ENCODE measurements at places on chromosomes 1 and 21.

GRCh38 chr1:11383553-11384169 lies 95.3 kb upstream of the DISP3 start:
- DNase-seq = no peak

- no peak for DNase-seq
These were observed 15.2 kb downstream of the CASQ2 start for GRCh38 chr1:115753361-115753760.

DNA sequence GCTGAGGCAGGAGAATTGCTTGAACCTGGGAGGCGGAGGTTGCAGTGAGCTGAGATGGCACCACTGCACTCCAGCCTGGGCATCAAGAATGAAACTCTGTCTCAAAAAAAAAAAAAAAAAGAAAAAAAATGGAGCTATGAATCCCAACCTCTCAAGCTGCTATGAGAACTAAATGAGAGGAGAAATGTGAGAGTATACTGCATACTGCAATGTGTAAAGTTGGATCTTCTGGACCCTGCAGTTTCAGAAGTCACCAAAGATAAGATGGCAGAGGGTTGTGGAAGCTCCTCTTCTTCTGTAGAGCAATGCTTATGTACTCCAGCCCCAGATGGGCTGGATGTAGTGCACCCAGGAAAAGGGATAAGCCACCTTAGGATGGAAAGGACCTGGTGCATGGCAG lies 55.6 kb downstream of the PLXNA2 start:
- no peak for DNase-seq

DNA sequence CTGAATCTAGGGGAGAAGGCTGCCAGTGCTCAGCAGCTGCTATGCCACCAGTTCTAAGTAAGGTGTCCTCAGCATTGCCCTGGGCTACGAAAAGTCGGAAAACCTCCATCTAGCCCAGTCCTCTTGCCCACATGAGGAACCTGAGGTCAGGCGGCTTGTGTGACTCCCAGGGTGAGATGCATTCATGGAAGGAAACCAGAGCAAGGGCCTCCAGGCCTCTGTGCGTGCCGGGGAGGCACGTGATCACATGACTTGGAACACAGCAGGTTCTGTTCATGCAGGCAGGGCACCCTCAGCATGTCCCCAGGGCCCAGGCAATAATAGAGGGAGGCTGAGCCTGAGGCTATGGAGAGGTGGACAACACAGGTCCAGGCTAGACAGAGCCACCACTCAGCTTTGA lies 312.5 kb upstream of the DUSP10 start:
- DNase-seq = no peak

- DNase-seq = no peak
These were observed 130.0 kb upstream of the TNR start for GRCh38 chr1:175873290-175873935.

- no peak for DNase-seq
These were observed 9.7 kb downstream of the PLPP3 start for GRCh38 chr1:56569661-56570060.

DNA sequence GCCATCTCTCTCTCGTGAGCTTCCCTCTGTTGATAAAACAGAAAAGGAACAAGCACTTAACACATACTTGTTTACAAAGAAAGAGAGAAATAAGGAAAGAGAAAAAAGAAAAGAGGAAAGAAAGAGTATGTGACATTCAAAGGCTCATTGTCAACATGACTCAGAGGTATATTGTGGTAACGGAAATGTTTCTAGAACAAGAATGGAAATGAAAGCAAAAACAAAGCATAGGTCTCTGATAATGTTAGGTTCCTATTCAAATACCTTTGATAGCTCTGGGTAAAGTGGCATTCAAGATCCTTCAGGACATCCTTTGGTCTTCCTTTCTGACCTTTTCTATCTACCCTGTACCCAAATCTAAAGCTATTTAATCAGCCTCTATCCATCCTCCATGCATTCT lies 67.4 kb upstream of the DMRTA2 start:
- DNase-seq = no peak

- DNase-seq = no peak
These were observed 56.2 kb downstream of the RNF187 start for GRCh38 chr1:228543396-228543795.

DNA sequence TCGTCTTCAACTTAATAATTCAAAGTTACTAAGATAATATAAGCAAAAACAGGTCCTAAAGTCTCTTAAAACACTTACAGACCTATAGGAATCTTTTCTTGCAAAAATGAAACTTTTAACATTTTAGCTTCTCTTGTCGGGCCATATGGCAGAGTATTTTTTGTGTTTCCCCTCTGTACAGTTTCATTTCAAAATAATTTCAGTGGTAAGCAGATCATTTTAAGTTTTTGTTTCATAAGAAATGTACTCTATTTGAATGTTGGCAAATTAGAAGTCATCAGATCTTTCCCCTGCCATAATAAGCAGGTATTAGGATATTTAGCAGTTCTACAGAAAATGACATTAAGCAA lies 37.9 kb downstream of the RGL1 start:
- no peak for DNase-seq

GRCh38 chr1:183454377-183454776 lies 17.9 kb upstream of the SMG7 start:
- DNase-seq = no peak
